Esophagus squamous epithelium (tissue), 5 donors: ENCODE measurements at places on chromosomes 1 and 21.

GRCh38 chr1:96880626-96881025, 159.0 kb downstream of the PTBP2 start:
- no peak for DNase-seq

DNA sequence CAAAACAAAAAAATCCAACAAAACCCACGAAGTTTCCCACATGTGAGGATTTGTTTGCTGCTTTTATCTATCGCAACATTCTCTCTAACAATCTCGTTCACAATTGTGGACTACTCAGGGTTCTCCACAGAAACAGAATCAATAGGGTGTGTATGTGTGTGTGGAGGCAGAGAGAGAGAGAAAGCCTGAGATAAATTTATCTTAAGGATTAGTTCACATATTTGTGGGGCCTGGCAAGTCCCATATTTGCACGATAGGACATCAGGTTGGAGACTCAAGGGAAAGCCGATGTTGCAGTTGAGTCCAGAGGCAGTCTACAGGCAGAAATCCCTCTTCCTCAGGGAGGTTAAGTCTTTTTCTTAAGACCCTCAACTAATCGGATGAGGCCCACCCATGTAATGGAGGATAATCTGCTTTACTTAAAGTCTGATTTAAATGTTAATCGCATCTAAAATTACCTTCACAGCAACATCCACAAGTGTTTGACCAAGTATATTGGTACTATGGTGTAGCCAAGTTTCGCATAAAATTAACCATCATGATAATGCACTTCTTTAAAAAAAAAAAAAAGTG, 31.7 kb downstream of the ADAMTS1 start:
- no peak for DNase-seq

DNA sequence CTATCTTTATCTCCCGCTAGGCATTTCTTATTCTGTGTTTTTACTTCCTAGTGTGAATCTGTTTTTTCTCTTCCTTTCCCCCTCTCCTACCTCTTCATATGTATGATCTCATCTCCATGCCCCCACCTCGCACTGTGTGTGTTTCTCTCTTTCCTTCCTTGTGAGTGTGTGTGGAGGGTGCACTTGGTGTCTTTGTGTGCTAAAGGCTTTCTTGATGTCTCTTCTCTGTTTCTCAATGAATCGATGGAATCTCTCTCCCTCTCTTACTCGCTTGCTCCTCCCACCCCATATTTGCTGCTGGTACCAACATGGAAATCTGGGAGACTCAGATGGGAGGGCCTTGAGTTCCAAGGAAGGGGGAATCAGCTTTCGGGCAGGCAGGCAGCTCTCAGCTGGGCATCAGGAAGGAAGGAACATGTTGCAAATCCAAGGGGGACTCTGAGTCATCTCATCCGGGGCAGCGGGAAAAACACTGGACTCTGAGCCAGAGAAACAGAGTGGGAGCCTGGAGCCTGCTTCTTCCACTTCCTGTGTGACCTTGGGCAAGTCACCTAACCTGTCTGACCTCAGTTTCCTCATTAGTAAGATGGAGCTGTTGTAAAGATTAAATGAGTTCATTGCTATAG, 147.5 kb downstream of the PTPRU start:
- no peak for DNase-seq

DNA sequence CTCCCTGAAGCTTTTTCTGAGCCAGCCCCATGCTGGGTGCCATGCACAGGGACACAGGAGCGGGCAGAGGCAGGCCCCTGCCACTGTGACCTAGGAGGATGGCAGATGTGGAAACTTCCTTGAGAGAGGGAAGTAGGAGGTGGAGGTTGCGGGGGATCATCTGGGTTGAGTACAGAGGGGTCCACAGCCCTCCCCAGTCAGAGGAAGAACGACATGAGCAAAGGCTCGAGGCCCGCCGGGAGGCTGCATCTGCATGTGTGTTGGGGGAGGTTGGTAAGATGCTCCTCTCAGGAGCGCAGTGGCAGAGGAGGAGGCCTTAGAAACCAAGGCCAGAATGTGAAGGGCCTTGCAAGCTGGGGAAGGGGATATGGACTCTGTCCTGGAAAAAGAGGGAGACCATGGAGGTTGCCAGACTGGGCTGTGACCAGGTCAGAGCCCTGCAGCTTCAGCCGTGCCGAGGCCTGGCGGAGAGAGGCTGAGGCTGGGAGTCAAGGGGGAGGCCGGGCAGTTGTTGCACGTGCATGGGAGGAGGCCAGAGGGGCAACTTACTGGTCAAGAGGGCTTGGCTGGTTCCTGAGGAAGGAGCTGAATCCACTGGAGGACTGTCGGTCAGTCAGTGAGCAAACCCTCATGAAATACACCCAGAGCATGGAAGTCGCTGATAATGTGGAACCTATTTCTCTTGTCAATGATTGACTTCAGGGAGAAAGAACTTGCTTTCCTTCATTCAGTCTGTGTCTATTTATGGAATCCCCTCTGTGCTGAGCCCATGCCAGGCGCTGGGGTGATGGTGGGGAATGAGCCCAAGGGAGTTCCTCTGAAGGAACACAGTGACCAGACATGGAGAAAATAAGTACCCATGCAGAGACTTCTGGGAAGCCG, 31.7 kb downstream of the A3GALT2 start:
- DNase-seq, result no peak

DNA sequence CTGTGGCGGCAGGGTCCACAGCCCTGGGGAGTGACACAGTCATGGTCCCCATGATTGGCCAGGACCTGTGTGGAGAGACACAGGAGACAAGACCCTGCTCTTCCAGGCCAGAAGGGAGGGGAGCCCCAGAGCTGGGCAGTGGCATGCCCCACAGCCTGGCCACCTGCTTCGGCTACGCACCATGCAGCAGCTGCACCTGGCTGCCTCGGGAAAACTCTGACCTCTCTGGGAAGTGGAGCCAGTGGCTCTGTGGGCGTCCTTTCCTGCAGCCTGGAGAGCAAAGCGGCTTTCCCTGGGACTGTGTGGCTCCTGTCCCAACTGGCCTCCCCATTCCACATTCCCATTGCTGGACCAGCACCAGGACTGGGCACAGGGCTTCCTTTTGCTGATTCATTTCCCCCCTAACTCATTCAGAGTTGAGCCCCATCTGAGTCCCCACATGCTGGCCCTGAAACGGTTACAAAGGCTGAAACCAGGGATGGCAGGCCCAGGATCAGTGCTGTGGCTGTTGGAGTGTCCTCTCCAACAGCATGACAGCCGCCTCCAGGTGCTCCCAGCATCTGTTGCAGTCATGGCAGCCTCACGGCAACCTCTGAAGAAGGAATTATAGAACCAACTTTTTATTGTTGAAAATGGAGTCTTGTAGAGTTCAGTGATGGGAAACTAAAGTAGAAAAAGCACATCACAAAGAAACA, 15.0 kb downstream of the OXCT2 start:
- DNase-seq, result no peak

GRCh38 chr1:211920141-211920572, 89.6 kb upstream of the LPGAT1 start:
- no peak for DNase-seq

GRCh38 chr1:186967656-186968394, 139.1 kb downstream of the PLA2G4A start:
- no peak for DNase-seq

DNA sequence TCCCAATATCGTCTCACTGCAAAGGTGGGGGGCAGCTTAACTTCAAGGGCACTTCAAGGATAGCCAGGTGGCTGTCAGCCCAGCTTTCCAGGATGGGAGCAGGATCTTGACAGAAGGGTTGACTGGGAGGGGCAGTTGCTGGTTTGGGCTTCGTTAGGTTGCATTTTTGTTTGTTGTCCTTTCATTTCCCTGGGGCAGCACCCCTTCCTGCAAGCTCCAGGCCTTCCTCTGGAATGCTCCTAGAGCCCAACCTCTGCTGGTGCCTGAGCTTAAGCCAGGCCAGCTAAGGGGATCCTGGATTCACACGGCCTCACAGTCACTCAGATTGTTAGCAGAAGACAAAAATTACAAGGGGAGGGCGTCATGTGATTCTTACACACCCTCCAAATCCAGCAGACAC, 4.1 kb upstream of the OLIG2 start:
- no peak for DNase-seq

- no peak for DNase-seq
These were observed 7.7 kb downstream of the TFF2 start for GRCh38 chr21:42343101-42343500.

DNA sequence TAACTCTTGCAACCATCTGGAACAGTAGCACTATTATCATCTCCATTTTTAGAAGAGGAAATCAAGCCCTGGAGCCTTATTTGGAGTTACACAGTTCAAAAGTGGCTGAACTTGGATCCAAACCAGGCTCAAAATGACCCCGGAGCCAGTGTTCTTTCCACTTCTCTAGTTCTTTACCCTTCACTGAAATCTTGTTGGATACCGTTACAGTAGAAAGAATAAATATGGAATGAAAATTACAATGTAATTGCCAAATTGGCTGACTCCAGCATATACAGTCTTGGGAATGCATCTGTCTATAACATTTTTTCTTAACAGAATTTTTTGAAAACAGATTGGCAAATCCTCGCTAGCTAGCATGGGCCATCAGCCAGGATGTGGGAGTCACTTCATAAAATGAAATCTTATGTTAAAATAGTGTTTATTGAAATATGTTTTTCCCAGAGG, 261.4 kb downstream of the CTH start:
- no peak for DNase-seq

GRCh38 chr1:225476538-225476988, 48.7 kb upstream of the LBR start:
- DNase-seq, result no peak

DNA sequence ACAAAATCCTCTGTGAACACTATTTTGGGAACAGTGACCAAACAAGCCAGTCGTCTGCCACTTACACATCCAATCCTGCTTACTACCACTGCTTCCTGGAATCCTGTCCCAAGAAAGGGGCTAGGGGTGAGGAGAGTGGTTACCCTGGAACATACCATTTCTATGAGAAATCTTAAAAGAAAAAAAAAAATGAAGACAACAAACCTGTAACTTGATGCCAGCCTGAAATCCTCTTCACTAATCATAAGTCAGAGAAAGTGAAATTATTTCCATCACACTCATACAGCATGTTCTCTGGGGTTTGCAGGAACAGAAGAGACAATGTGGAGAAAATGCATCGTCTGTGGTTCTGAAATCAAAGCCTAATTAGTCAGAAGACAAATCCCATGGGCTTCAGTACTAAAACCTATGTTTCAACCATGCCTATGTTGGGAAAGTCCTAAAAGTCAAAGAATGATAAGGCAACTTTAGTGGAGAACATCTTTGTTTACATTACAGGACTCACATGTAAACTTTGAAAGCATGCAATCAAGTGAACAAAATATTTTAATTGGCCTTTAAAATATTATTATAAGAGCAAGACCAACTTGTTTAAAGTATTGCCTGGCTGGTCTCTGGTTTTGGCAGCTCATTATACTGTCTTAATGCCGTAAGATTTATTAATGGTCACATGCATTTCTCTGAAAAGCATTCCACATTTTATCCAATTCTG, 220.7 kb downstream of the LTN1 start:
- no peak for DNase-seq

GRCh38 chr1:28248273-28249012, 10.9 kb upstream of the SESN2 start:
- no peak for DNase-seq

DNA sequence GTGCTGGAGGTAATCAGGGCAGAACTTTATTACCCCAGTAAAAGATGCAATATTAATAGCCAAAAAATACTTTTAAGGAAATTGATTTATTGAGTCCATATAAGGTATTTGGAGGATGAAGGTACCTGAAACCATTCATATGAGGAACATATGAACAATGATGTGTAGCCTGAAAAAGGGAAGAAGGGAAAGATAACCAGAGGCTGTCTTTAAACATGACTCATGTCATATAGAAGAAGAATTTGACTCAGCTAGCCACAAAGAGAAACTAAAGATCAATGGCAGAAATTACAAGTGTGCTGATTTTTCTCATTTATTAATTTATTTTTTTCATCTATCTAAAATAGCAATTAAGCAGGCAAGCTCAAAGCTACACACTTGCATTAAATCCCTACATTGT, 136.2 kb upstream of the DUSP10 start:
- DNase-seq, result no peak

GRCh38 chr1:182080955-182081582, 19.6 kb upstream of the ZNF648 start:
- no peak for DNase-seq

- DNase-seq, result no peak
These were observed 60.8 kb downstream of the NDUFS5 start for GRCh38 chr1:39086865-39087409.

DNA sequence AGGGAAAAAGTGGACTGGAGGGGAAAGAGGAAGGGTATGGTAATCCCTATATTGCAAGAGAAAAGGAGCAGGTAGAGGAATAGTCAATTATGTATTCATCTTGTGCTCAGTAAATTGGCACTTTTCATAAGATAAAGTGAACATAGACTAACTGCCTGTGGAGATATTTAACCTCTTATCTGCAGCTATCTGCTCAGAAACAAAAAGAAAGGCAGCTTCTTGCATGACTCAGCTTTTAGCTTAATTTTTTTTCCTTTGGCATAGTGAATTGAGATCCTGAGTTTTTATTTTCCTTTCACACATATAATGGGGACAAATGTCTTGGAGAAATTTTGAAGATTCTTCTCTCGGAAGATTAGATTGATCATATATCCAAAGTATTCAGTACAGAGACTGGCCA, 127.6 kb upstream of the F3 start:
- no peak for DNase-seq

DNA sequence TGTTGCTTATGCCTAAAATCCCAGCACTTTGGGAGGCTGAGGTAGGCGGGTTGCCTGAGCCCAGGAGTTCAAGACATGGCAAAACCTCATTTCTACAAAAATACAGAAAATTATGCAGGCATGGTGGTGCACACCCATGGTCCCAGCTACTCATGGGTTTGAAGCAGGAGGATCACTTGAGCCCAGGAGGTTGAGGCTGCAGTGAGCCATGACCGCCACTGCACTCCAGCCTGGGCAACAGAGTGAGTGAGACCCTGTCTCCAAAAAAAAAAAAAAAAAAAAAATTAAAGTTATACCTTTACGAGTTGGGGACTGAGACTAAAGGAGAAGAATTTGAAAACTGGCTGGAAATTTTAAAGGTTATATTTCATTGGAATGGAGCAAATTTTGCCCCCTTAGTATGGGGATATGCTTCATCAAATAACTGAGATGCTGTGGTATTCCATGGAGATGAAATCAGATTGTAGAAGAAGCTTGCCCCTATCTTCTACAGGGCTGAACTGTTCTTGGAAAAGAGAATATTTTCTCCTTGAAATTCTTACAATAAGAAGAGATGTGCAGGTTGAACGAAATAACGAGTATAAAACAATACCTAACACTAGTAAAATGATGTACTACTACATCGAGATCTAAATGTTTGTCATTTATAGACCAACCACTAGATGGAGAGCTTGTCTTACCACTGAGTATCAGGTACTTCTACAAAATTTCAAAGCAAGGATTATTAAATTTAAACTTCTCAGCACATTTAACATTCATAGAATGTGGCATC, 34.9 kb upstream of the SCYL3 start:
- no peak for DNase-seq

DNA sequence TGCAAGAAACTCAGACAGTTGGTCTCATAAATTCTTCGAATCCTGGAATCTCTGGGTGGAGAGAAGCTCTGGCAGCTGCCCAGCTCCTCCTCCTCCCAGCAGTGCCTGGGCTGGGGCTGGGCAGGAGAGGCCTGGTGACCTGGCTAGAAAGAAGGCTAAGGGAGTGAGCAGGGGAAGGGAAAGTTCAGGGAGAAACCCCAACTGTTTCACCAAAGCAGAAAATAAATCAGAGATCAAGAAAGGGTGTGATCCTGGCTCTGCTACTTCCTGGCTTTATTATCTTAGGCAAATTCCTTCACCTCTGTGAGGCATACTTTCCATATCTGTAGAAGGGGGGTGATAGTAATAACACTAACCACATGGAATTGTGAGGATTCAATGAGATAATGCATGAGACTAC, 8.8 kb upstream of the COL16A1 start:
- no peak for DNase-seq

GRCh38 chr21:30769724-30770431, 14.7 kb upstream of the KRTAP21-1 start:
- DNase-seq, result no peak
